Right ventricle myocardium inferior (tissue), 1 donor: ENCODE measurements at places on chromosomes 12 and 14.

DNA sequence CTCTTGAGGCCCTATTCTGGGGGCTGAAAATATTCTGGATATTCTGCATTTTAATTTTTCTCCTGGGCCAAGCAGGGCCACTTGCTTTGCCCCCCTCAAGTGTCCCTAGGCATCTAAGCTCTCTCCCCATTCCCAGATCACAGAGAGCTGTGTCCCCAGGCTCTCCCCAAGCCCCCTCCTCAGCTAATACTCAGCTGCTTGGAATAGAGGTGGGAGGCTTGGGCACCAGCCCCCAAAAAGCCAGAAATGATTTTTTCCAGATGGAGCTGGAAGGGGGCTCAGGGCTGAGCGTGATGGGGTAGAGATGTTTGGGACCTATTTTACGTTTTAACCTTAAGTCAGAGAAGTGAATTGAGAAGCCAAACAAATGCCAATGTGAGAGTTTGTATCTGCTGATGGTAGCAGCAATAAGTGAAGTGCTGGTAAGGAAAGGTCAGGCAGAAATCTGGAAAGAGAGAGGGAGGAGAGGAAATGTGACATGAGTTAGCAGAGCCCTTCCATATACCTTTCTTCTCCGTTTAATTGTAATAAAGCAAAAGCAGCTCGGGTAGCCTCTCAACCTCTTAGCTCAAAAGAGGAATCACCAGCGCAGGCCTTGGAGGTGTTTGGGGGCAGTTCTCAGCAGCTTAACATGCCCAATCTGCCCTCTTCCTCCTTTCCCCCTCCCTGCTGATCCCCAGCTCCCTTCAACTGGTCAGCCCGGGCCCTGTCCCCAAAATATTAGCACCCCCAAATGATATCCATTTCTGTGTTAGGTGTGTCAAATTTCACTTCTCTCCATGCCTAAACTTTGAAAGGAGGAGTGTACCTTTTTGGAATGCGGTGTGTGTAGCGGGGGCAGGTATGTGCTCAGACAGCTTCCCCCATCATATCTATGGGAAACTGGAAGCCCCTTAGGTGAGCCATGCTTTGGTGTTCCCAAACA lies 5.0 kb upstream of the HOXC6 start:
- DNase-seq: no peak

DNA sequence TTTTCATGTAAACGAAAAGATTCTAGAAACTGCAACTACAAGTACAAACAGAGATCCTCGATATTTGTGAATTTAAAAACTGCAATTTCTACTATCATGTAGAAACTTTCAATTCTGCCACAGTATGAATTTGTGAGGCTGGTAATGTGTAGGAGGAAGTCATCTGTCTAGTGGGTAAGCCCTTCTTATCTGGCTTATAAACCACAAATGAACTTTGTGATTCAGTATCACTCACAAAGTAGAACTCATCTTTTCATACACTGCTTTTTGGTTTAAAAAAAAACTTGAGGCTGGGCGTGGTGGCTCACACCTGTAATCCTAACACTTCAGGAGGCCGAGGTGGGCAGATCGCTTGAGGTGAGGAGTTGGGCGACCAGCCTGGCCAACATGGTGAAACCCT lies 20.7 kb downstream of the GTF2A1 start:
- DNase-seq: no peak

- no peak for DNase-seq
Measured at GRCh38 chr14:36619853-36620252, 37.4 kb upstream of the NKX2-8 start.

- DNase-seq: no peak
Measured at GRCh38 chr12:90207799-90208198, 499.2 kb upstream of the ATP2B1 start.
